Stimulated activated CD4-positive, alpha-beta T cell treated with anti-CD3 and anti-CD28 coated beads, Interleukin-12 subunit alpha, Interleukin-12 subunit beta, amount 100 ng/mL, for 24 hours (primary cell): ENCODE measurements at places on chromosomes 12 and 14.

GRCh38 chr14:36767603-36768281, 106.1 kb downstream of the PAX9 start:
- DNase-seq, result no peak

DNA sequence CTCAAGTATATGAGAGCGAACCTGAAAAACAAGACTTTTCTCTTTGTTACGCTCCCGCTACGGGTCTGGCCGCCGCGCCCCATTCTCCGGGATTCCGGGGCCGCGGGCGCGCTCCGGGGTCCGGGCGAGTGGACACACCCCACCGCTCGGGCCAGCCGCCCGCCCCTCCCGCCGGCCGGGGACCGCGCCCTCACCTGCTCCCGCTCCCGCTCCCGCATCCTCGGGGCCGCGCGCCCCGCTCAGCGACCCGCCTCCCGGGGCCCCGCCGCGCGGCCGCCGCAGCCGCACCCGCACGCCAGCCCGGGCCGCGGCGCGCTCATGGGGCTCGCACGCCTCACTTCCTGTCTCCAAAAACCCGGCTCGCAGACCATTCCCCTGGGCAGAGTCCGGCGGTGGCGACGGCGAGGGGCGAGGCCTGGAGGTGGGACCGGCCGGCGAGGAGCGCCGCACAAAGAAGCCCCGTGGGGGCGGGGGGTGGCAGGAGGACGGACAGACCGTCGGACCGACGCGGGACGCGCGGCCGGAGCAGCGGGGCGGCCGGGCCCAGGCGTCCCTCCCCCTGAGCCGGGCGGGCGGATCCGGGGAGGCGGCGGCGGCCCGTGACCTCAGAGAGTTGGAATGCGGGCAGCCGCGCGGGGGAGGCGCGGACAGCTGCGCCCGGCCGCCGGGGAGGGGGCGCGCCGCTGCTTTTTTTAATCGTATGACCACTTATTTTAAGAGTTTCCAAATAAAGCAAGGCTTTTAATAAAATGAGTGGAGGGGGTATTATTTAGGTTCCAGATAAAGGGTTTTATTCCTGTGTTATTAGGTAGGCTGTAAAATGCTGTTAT, at the start of gene PTPN21:
Gene PTPN21 (minus strand): TSS at position 551 of the 830 bp plus-strand sequence. CDS start 4,590 bp downstream, outside the sequence.
- DNase-seq, result no peak

DNA sequence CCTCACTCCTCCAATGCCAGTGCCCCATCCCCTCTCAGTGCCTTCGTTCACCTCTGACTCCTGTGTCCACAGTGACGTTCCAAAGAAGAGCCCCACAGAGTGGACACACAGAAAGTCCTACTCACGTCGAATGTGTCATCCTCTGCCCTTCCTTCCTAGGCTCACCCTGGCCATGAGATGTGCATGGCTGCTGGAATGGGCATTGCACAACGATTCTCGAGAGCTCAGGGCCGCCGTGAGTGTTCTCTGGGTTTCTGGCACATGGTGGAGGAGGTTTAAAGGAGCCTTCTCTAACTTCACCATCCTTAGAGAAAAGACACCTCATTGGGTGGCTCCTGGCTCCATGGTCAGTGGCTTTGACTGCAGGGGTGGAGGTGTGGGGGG, 12.8 kb upstream of the CEP170B start:
- no peak for DNase-seq

DNA sequence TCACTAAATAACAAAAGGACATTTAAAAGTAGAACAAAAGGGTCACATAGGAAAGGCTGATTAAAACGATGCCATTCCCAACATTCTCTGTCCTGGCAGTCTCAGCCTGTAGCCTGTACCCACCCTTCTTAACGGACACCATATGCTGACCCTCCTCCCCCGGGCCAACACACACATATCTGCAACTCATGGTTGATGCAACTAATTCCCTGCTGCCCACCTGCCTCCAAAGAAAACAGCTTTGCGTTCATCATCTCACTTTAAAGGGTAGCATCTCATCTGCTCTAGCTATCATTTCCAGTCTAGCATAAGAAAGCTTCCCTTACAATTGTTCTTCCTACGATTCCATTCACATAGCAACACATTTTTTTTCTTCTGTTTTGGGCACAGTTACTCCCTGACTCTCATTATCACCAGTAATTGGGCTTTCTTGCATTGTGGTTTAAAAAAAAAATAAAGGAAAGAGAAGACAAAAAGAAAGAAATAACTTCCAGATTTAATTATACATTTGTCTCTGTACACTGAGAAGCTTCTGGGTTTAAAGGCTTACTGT, 92.9 kb downstream of the KCNC2 start:
- DNase-seq, result no peak

GRCh38 chr14:50801706-50802105, 29.3 kb downstream of the NIN start:
- no peak for DNase-seq

DNA sequence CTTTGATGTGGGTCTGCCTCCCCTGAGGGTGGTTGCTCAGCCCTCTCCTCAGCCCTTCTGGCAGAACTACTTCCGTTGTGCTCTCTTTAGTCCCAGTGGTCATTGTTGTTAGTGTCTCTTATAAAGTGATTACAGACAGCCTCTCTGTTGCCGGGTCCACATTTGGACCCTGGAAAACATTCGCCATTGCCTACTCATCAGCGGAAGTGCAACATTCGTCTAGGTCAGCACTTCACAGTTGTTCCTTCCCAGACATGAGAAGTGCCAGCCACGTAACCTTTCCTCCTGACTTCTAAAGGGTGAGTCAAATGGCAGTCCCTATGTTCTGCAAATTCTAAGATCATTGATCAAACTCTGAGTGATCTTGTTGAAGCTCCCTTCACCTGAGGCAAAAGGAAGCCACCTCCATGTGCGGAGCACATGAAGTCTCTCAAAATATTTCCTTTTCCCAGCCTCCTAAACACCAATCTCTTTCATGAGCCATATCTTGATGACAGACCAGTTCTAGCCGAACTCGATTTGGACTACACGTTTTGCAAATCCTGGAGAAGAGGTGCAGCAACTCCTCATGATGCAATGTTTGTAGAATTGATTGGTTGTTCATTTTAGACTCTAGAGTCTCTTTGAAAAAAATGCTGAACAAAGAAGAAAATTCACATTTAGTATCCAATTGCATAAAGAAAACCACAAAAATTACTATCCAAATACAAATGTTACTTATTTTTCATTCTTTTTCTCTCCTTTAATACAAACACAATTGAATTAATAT, 163.8 kb downstream of the RPL10L start:
- DNase-seq, result no peak

- no peak for DNase-seq
These were observed 752 bp downstream of the PRICKLE1 start for GRCh38 chr12:42588524-42589464.

DNA sequence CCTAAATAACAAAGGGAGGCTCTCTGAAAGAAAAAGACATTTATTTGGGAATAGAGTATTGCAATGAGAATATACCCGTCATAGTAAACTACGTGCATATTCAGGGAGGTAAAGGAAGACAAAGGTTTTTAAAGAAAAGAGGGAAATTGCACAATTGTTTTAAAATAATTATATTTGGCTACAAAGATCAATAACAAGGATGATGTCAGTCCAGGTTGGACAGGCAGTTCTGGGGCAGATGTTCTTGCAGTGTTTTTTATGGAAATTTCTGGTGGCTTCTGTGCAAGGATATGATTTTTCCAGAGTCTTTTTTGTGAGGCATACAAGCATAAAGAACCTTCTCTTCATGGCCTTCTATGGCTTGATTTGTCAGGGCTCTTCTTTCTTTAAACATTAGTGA, 29.6 kb downstream of the HSD17B6 start:
- no peak for DNase-seq

GRCh38 chr14:106185837-106186233, 659.5 kb downstream of the TMEM121 start:
- DNase-seq, result no peak

- no peak for DNase-seq
These were observed 33.2 kb downstream of the TMEM30B start for GRCh38 chr14:61247935-61248334.

DNA sequence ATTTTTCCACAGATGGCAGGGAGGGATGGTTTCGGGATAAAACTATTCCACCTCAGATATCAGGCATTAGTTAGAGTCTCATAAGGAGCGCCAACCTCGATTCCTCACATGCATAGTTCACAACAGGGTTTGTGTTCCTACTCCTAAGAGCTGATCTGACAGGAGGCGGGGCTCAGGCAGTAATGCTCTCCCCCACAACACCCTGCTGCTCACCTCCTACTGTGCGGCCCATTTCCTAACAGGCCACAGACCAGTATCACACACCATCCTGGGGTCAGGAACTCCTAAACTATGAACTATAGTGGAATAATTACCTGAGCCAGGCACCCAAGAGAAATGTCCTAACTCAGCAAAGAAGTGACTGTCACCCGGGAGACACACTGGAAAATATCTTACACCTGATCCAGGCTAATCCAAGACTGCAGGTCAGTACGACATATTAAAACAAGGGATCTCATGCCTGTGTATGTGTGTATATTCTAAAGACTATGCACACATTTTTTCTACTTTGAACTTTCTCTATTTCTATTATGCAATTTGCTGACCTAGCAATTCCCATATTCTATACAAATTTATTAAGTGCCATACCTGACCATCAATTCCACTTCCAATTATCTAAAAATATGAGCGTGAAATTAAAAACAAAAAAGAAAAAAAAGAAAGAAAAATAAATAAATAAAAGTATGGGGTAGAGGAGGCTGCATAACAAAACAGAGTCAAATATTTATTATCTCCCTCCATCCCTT, 4.7 kb downstream of the NAA25 start:
- DNase-seq, result no peak

- no peak for DNase-seq
These were observed 72.0 kb downstream of the DIO3 start for GRCh38 chr14:101633276-101633675.

- no peak for DNase-seq
These were observed 17.7 kb upstream of the PGF start for GRCh38 chr14:74973003-74973653.

DNA sequence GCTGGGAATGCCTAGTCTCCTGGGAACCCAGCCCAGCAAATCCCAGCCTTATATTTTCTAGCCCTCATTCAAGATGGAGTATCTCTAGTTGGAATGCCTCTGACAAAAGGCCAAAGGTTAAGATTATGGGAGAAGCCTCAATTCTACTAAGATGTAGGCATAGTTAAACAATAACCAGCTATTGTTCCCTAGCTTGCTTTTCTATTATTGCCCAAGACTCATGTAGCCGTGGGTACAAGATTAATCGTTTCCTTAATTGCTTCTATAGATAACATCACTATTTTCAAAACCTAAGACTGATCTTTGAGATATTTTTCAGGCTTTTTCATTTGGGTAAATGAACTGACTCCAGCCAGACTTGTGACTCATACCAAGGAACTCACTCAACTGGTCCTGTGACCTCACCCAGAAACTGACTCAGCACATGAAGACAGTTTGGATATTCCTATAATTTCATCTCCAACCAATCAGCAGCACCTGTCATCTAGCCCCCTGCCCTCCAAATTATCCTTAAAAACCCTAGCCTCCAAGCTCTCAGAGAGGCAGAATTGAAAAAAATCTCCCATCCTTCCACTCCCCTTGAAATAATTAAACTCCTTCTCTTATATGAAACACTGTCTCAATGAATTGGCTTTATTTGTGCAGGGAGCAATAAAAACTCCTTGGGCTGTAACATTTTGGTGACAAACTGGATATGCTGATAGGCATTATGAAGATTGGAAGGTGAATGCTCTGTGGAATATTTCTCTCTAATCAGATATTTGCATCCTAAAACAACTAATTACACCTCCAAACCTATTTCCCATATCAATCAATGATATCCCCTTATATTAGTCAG, 589.0 kb downstream of the C12orf50 start:
- DNase-seq, result no peak

DNA sequence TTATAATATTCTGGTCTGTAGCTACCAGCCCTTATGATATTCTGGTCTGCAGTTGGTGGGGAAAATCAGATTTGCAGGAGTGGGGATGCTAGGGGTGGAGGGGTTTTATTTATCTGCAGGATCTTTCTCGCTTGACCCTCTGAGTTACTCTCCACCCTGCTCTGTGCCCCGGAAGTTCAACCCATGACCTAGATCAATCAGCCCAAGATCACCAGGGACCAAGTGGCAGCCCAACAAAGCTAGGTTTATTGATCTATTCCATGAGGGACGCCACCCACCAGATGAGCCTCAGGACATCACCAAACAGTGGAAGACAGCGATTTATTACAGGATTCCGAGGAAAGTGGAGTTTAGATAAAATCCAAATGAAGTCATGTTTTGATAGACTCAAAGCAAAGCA, 25.8 kb upstream of the C12orf76 start:
- DNase-seq, result no peak

GRCh38 chr14:68598621-68599447, 194.0 kb downstream of the ZFP36L1 start:
- no peak for DNase-seq

- DNase-seq, result no peak
These were observed 59.5 kb upstream of the CDKN3 start for GRCh38 chr14:54337314-54337713.

GRCh38 chr12:67415473-67415872, 146.3 kb downstream of the CAND1 start:
- no peak for DNase-seq

DNA sequence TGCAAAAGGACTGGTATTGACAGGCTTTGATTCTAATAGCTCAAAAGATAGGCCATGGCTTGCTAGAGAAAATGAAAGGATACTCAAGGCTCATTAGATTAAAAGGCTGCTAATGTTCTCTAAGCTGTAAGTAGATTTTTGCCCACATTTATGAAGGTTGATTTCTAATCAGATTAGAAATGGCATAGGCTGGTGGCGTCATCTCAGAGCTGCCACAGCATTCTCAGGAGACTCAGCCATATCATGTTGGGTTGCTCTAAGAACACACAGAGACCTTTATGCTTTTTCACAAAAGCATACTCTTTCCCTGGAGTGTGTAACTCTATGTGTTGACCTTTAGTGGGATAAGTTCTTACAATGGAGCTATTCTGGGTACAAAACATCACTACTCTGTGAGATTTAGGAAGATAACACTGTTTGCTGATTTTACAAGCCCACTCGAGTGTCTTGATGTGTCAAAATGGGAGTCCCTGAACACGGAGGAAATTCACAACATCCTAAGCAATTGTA, 576.0 kb downstream of the NRXN3 start:
- DNase-seq, result no peak

GRCh38 chr12:50862316-50862715, 19.6 kb downstream of the TMPRSS12 start:
- DNase-seq, result no peak

DNA sequence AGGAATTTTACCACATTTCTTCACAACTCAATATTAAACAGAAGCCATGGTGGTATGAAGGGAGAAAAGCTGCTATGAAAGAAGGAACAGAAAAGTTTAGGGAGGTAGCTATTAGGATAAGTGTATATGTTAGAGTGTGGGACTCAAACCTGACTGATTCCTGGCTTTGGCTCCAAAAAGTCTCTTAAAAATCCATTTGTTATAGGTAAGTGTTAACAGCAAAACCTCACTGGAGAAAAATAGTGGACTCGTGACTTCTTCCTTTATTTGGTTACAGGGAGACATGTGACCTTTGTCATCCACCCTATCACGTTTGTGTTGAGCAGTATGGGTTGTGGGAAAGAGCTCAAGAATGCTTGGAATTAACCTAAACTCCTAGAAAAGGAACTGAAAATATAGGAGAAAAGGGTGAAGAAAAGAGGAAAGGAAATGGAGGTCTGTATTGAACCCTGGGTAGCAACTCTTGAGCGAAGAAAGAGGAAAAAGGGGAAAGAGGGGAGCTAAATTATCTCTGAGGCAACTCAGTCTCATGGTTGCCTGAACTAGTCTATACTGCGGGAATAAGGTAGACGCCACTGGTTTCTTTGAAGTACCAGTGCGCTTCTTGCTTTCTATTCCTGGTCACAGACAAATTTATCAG, 3.6 kb upstream of the EID3 start:
- no peak for DNase-seq

- DNase-seq, result no peak
These were observed 254.0 kb downstream of the NTF3 start for GRCh38 chr12:5685935-5686334.
